MG63 (cell line): ENCODE measurements at places on chromosomes 7 and 10.

DNA sequence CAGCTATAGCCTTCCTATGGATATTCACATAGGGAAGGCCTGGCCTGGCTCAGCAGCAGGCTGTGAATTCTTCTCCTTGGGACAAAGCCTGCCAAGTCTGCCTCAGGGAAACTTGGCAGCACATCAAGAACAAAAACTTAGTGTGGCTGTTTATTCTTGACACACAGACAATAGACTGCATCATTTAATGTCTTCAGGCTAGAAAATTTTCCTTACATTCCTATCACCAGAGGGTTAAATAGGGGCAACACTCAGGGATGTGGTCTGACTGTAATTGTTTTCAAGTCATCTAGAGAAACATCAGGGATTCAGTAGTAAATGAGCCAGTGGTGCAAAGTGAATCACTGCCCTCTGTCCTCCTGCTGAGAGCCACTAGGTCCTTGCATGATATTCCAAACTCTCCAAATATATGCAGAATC lies 137.3 kb downstream of the SEMA3C start:
- peak; percentile 77 for DNase-seq

GRCh38 chr10:3790272-3790671 lies 5.3 kb upstream of the KLF6 start:
- DNase-seq = no peak

DNA sequence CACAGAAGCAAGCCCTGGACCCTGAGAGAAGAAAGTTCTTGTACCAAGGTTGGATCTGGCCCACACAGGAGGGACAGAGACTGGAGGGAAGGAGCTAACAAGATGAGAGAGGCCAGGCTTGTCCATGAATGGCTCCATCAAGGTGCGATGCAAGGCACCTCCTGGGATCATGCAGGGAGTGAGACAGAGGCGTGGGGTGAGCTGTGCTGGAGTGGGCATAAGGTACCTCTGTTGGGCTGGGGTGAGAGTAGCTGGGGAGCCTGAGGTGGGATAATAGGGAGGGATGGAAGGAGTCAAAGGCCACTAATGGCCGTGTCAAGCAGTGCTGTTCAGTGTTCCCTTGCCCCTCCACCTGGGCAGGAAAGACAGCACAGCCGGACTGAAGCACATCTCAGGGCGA lies 9.9 kb downstream of the TMEM72 start:
- DNase-seq = no peak

- peak; percentile 23 for DNase-seq
Measured at GRCh38 chr7:38541440-38541839, 89.7 kb downstream of the AMPH start.
